ENCODE measurements at places on chromosomes 16 and 17.

DNA sequence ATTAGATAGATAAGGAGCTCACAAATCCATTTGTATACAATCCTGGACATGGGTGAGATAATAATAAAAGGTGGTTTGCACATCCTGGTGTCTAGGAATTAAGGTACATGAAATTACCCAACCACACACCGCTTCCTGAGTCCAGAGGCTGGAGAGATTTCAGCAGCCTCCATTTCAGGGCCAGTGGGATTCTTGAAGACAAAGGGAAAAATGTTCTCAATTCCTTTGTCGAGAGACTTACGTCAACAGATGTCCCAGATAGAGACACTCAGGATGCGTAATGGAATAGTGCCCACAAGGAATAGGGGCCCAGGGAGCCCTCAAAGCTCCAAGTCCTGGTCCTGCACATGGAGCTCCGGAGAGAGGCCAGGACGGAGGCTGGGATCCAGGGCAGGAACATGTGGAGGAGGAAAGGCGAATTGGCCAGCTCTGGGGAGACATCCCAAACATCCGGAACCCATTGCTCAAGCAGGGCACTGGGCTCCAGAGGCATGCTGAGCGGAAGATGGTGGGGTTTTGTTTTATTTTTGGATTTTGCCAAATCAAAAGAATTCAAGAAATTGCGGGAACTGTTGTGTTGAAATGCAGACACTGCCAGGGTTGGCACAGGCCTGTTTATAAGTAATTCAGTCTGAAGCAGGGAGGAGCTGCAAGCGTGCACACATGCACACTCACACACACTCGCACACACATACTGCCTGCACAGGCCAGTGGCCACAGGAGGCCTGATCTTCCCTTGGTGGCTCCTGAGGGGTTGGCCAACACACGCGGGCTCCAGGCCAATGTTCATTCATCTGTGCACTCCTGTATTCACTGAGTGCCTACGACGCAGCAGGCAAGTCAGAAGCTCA is 97.2 kb downstream of the NOG start:
- DNase-seq, result no peak

DNA sequence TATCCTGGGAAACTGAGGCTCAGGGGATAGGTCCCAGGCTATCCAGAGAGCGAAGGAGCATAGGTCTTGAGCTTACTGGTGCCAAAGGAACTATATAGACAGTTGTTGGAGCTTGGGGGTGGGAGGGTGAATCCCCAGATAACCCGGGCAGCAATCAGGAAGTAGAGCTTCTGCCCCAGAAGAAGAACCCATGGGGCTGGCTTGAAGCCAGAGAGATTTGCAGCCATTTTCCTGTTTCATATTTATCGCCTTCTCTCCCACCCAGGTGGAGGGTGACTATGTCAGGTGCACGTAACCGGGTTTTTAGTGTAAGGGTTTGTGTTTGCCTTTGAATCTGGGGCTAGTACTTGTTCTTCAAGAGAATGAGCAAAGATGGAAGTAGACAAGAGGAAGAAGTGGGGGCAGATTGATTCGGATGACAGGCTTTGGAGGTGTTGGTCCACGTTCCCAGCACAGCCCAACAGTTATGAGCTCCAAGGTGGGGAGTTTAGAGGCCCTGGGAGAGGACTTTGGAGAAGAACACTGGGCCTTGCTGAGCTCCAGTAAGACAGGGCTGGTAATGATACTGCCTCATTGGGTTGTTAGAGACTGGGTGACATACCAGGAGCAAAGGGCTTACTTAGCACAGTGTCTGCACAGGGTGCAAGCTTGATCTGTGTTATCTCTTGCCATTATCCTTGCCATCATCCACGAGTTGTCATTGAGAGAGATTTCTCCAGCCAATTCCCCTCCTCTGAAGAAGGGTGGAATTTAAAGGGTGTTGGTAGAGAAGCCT is 145.6 kb downstream of the CCDC182 start:
- no peak for DNase-seq

DNA sequence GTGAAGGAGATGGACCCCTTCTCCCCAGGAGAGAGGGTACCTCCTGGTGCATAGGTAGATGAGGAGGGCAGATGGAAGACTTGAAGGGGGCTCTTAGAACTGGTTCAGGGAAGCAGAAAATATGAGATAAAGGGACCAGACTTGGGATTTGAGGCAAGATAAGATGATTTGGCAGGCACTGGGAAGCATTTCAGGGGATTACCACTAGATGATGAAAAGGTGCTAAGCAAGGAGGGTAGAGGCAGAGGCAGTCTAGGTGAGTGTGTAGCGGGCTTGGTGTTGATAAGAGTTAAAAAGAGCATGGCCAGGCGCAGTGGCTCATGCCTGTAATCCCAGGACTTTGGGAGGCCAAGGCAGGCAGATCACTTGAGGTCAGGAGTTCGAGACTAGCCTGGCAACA is 14.4 kb downstream of the SLC9A5 start:
- no peak for DNase-seq

GRCh38 chr16:76201385-76201784 is 75.8 kb upstream of the CNTNAP4 start:
- DNase-seq, result no peak

- no peak for DNase-seq
Measured at GRCh38 chr16:85934210-85934609, 35.2 kb downstream of the IRF8 start.

GRCh38 chr17:27403480-27404005 is 52.7 kb upstream of the KSR1 start:
- no peak for DNase-seq

GRCh38 chr16:57984443-57985203 is 13.7 kb upstream of the CNGB1 start:
- DNase-seq, result no peak

DNA sequence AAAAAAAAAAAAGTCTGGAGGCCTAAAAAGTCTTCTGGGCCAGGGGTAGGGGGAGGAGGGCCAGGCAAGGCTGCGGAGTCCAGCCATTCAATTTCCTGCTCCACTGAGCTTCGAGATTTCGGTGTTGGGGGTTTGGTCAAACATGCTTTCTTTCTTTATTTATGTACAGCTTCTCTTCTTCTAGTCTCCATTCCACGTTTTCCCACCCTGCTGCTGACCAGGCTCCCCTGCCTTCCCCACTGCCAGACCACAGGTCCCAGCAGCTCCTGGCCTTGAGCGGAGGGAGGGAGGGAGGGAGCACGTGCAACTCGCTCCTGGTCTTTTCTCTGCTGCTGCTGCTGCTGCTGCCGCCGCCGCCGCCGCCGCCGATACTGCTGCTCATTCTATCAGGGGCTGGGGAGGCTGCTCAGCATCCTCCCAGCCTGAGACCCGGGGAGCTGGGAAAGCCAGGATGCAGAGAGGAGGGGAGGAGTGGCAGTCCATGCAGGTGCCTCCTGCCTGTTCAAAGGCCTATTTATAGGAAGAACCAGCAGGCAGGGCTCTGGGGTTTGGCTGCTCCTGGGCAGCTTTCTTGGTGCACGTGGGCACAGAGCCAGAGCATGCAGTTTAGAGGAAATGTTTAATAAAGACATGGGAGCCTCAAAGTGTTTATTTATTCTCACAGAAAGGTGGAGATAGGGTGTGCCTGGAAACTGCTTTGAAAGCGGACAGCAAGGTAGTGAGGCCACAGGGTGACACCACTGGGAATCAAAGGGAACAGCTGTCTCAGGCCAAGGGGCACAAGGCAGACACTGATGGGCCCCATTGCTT is 23.4 kb upstream of the ZFHX3 start:
- DNase-seq, result no peak

DNA sequence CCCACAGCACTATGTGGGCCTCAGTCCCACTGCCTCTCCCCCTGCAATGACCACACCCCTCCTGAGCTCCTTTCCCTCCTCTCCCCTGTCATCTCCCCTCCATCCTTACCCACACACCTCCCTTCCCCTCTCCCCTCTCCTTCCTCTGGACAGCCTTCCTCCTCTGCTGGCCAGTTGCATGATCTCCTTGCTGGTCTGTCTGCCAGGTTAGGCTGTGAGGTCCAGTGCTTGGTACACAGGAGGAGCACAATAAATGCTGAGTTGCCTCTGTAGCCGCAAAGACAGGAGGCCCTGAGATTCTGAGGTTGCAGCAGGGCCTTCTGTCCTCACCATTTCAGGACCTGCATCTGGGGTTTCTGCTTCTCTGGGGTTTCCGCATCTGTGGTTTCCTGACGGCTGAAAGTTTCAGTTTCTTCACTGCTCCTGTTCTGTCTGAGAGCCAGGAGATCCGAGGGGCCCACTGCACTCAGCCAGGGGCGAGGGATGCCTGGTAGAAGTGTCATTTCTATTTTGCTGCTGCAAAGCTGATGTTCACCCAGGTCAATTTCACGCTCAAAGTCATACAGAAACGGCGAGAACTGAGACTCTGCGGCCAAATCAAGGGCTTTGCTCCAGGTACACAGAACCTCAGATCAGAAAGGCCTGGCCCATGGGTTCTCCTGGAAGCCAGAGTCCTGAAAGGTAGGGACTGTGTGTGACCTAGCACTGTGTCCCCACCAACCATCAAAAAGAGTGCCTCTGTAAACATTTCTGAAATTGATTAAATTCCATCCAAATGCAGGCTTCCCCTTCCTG is 4.6 kb upstream of the SLC12A3 start:
- DNase-seq, result no peak

DNA sequence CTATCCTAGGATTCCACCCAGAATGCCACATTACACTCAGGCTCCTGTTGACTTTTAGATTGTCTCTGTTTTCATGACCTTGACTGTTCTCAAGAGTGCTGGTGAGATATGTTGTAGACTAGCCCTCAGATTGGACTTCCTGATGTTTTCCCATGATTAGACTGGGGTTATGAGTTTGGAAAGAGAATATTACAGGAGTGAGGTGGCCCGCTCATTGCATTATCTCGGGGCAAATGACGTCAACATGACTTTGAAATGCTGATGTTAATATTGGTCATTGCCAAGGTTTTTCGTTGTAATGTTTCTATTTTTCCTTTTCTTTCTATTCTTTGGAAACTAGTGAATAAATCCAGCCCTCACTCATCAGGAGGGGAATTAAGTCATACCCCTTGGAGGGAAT is 355.7 kb upstream of the MON1B start:
- DNase-seq, result no peak

DNA sequence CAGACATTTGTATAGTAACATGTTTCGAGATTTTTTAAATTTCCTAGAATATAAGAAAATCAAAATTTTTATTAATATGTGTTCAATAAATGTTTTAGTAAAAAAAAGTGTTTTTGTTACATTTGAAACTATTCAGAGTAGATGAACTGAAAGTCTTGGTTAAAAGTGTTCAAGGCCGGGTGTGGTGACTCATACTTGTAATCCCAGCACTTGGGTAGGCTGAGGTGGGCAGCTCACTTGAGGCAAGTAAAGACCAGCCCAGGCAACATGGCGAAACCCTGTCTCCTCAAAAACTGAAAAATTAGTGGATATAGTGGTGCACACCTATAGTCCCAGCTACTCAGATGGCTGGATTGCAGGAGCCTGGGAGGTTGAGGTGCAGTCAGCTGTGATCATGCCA is 16.8 kb upstream of the PHKG2 start:
- DNase-seq, result no peak

GRCh38 chr17:73010414-73010813 is 82.1 kb downstream of the SLC39A11 start:
- no peak for DNase-seq

DNA sequence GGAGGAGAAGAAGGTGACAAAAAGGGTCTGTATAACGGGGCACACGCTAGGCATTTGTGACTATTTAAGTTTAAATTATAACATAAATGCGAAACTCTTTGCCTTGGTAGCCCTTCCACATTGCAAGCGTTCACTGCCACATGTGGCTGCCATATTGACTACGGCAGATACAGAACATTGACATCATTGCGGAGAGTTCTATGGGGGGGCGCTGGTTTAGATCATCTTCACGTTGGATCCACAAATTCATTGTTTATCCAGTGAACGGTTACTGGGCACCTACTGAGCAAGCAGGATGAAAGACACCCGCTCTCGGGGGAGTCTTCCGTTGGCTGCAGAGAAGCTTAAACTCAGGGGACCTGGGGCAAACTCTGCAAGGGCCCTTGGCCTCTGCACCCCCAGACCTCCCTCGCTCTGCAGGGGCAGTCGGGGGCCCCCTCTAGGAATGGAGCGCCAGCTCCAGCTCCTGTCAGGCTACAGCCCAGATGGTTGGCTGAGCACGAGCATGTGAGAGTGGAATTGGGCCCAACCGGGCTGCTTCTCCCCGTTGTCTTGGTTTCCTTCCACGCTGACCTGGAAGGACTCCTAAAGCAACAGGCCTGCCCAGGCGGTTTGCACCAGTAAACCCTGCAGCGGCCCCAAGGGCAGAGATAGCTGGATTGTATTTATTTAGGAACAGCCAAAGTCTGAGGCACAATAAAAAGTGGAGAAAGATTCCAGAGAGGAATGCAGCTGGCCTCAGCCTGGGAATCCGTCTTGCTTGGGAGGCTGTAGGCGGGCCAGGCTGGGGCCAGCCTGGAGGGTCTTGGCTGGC is 172.2 kb downstream of the SEC14L1 start:
- DNase-seq, result no peak

DNA sequence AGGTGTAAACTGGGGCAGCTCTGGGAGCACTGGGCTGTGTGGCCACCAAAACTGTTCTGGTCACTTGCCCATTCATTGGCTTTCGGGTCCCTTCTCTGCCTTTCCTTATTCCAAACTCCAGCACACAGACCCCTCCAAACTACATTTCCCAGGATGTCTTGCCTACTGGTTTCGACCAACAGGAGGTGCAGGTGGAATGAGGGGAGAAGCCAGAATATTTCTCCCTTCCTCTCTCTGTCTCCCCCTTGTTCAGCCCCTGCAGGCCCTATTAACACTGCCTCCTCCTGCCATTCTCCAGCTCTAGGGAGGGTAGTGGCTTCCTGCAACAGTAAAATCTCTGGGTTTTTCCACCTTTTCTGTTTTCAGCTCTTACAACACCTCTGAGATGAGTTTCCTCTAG is 13.2 kb upstream of the NAGPA start:
- DNase-seq, result no peak

DNA sequence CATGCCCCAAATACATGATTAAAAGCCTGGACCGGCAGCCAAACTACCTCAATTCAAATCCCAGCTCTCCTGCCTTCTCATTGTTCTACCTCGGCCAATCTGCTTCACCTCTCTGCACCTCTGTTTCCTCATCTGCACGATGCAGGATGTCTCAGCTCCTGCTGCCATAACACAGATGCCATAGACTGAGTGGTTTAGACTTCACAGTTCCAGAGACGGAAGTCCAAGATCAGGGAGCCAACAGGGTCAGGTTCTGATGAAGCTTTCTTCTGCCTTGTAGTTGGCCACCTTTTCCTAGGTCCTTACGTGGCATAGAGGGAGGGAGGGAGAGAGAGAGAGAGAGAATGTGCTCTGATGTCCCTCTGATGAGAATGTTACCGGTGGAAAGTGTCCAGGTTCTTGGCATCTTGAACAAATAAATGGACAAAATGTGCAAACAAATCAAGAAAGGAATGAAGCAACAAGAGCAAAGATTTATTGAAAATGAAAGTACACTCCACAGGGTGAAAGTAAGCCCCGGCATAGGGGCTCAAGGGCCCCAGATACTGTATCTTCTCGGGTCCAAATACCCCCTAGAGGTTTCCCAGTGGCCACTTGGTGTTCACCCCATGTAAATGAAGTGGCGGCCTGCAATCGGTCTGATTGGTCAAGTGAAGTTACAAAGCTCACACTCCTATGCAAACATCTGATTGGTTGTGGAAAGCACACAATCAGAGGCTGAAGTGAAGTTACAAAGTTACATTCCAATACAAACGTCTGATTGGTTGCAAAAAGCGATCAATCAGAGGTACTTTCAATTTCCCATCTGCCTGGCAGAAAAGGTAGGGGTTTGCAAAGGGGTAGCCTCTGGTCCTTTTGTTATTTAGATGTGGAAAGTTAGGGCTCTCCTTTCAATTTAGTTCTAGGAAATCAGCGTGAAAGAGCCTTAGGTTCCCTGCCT is 43.3 kb upstream of the ZCCHC14 start:
- no peak for DNase-seq

- peak; percentile 47 for DNase-seq
Measured at GRCh38 chr16:84720177-84720579, 20.4 kb downstream of the USP10 start.
